HCT116 (cell line): ENCODE measurements at places on chromosomes 2 and 18. TPM values are rescaled to one million over a fixed set of nuclear protein-coding genes. Genes with fewer than 3 reads are reported as not detected.

- peak; percentile 81 for DNase-seq
Measured at GRCh38 chr2:218860950-218861381, 1.4 kb downstream of the WNT6 start.

DNA sequence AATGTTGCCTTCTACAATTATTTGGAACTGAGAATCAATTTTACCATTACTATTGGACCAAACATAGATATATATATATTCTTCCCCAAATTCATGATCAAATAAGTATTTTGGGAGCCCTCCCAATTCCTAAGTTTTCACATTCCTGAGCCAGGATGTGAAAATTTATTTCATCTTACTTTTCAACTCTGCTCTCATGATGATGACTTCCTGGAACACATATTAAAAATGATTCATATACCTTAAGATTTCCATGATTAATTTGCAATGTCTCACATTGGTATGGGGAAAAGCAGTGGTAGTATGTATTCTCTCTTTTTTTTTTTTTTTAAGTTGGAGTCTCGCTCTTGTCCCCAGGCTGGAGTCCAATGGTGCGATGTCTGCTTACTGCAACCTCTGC, 596.1 kb upstream of the ZEB2 start:
- DNase-seq: no peak

GRCh38 chr18:6721755-6722154, 7.8 kb upstream of the ARHGAP28 start:
- no peak for DNase-seq

- peak; percentile 18 for DNase-seq
Measured at GRCh38 chr2:95389245-95390119, 13.0 kb upstream of the FAHD2A start.

- no peak for DNase-seq
Measured at GRCh38 chr18:62537042-62537894, 14.4 kb downstream of the ZCCHC2 start.

DNA sequence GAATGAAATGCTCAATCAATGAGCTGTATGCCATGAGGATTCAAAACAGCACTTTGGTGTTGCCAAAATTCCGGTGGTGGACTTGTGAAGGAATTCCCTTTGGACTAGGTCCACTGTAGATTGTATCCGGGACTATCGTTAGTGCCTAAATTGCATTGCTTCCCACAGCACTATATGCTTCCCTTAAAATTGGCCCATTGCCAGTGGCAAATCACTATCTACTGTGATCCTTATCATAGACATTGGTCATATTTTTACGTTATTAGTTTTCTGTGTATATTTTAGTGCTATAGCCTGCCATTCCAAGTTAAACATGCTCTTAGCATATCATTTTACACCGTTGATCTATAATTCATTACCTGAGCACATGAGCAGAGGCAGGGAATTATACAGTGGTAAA, 1.7 kb downstream of the PJVK start:
- no peak for DNase-seq

DNA sequence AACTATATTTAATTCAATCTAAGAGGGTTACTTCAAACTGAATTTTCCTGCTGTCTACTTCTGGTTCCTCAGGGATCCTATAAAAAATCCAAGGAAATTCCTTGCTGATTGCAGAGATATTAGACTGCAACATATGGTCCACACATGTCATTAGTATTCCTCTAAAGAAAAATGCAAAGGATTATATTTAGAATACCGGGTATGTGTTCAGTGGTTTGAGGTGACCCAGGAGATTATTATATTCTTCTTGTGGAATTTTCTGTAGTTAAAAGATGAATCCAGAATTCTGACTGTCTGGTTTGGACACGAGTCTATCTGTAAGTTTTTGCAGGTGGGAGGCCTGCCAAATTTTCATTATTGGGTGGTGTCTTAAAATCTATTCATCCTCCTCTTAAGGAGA, 18.2 kb downstream of the HOXD1 start:
- DNase-seq: no peak

The LCT gene
- 0.12 TPM for total RNA-seq

- no peak for DNase-seq
Measured at GRCh38 chr2:235810846-235811245, 317.0 kb downstream of the AGAP1 start.

DNA sequence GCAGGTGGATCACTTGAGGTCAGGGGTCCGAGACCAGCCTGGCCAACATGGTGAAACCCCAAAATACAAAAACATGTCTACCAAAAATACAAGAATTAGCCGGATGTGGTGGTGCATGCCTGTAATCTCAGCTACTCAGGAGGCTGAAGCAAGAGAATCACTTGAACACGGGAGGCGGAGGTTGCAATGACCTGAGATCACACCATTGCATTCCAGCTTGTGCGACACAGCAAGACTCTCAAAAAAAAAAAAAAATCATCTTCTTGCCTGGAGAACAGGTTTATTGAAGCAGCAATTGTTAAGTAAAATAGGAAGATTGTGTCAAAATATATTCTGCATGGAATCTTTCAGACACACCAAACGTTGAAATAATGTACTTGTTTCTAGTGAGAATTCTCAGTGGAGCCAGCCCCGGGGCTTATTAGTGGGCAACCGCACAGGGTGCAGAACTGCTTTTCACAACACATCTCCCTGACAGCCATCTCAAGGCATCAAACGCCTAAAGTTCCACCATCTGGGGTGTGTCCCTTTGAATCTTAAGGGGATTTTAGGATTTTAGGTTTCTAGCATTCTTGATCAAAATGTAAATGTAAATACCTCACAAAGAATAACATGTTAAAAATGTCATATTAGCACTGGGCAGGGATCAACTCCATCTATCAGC, 28.6 kb upstream of the PPP4R1 start:
- no peak for DNase-seq

The TMEM237 gene
- total RNA-seq: 29.4 TPM

DNA sequence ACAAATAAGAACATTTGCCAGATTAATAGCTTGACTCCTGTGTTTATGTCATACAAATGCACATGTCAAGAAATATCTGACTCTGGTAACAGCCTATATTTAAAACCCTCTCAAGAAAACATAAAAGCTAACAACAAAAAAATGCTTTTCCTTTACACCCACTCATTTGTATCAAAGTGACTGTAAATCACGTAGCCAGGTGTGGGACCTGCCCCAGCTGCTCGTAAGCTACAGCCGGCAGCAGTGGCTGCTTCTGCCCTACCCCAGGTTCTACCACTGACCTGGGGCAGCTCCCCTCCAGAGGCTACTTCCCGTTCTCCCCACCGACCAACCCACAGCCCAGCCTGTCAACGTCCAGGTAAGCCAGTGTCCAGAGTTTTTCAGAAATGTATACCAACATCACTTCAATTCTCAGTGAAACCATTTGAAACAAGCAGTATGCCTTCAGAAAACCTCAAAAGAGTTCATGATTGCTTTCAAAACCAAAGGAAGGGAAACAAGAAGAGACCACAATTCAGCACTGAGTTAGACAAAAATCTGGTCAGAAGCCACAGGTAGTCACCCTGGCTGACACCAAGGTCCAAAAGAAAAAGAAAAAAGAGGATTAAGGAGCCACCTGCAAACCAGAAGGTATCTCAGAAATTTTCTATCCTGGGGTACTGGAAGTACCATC, 40.4 kb downstream of the KIDINS220 start:
- no peak for DNase-seq

DNA sequence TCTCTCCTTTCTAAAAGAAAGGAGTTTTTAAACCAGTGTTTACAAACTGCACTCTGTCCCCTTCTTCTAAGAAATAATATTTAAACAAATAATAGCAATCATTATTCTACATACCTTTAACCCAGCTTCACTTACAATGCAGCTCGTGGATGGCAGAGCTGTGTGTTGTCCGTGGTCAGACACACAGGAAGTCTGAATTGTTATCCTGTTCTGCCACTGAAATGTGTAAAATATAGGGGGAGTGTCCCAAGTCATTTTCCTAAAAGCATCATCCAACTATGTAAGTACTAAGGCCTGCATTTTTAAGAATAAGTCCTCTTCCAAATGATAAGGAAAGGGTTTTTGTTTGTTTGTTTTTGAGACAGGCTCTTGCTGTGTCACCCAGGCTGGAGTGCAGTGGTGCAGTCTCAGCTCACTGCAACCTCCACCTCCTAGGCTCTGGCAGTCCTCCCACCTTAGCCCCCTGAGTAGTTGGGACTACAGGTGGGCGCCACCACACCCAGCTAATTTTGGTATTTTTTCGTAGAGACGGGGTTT, 2.7 kb upstream of the PPP4R1 start:
- no peak for DNase-seq

DNA sequence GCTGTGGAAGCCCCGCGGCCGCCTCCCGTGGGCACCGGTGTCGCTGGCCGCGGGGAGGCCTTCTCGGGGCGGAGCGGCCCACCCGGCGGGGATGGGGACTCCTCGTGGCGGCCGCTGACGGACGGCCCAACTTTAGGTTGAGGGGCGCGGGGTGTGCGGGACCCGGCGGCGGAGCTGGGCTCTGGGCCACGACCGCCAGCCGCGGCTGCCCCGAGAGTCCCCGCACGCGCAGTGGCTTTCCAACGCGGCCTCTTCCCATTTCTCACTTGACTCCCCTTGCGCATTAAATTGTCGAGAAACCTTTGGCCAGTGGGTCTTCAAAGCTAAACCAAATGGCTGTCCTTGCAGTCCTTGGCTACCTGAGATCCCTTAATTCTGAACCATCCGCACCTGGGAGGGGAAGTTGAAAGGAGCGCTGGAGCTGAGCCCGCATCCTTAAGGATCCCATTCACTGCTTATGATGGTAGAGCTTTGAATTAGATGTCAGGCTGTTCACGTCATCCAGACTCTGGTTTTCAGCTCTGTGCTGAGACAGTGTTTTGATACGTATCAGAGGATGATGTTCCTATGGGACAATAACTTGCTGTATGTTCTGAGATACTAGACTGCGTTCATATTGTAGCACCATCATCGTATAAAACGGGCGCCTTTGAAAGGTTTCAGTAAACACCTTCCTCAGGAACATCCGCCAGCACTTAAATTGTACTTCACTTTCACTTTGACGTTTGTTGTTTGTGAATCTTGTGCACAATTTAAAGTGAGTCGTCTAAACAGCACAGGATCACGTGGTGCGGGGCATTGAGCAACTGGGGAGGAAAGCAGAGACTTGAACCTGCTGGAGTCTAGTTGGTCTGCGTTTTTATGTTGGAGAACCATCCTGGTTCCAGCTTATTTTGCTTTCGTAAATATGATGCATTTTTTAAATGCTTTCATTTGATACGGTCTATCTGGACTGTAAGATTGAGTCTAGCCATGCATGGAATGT, 874 bp downstream of the CLIP4 start:
- DNase-seq: no peak

- no peak for DNase-seq
Measured at GRCh38 chr2:67544286-67544685, 147.2 kb downstream of the ETAA1 start.

DNA sequence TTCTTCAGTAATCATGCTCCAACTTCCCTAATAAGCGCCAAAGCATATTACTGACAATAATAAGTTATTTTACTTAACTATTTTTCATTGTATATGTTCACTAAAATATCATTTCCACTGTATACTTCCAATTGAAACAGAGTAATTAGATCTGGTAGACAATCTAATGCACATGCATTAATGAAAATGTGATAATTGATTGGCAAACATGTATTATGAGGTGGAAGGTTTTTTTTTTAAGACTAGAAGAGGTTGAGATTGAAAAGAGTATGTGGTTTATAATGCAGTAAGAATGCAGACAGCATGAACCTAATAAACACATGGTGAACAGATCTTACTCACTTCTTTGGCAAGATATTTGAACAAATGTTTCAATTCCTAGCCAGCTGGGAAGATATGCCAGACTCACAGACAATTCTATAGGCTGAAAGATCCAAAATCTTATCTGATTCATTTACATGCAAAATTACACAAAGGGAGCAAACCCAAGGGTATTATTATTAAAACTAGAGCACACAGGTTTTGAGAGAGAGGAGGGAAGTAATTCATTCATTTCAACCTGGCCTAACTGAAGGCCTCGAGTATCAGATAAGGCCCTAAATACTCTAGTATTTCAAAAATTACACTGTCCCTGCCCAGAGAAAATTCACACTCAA, 2.8 kb downstream of the NCKAP1 start:
- no peak for DNase-seq

The GPBAR1 gene
- total RNA-seq: 0.27 TPM

DNA sequence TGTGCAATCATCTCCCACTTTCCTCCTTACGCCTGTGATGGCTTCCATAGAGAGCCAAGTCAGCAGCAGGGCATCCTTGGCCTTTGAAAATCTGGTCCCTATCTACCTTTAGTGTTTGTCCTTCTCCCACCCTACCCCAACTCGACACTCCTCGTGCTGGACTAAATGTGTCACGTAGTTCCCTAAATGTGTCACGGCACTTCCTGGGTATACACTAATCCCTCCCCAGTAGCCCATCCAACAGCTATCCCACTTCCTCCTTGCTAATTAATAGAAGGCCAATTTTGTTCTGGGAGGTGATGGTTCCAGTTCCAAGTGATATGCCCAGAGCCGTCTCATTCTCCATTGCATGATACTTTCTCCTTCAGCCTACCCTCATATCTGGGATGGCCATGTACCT, 36.5 kb upstream of the ZFP36L2 start:
- no peak for DNase-seq

- no peak for DNase-seq
Measured at GRCh38 chr18:70172225-70172624, 33.3 kb downstream of the RTTN start.

- no peak for DNase-seq
Measured at GRCh38 chr2:191453761-191454160, 208.6 kb downstream of the MYO1B start.

The SRD5A2 gene
- total RNA-seq: not detected

The GALNT3 gene
- total RNA-seq: 9.8 TPM

- no peak for DNase-seq
Measured at GRCh38 chr2:129263939-129264338, 715.5 kb upstream of the RAB6C start.

The SLC4A3 gene
- 23.0 TPM for total RNA-seq

The CTIF gene
- 19.7 TPM for total RNA-seq

DNA sequence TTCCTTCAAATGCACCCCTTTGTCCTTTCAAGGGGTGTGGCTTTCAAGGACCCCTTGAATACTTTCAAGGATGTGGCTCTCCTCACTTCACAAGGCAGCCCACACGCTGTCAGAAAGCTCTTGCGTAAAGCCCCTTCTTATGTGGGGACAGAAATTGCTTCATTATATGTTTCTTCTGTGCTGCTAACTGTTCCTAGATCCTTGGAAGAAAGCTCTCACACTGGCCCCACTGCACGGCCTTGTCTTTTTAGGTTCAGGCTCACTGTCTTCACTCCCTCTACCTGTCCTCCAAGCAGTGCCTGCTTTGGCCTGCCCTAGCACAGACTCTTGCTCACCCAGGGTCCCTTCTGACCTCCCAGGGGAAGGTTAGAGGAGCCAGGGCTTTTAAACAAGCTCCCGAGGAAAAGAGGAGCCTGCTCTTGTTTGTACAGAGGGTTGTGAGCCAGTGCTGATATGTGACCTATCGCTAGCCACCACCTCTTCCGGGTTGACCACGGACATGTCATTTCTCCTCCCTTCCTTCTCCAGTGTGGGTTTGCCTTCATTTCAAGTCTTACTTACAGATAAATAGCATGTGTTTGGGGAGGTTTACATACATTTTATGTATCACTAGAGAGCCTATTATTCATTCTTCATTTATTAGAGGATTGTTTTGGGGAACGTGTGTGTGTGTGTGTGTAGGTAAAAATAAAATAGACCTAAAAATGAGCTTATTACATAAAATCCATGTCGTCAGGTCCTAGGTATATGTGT, 94.7 kb downstream of the RTN4 start:
- DNase-seq: no peak

GRCh38 chr2:235212501-235213158, 260.8 kb downstream of the SH3BP4 start:
- DNase-seq: no peak
